ENCODE measurements at places on chromosomes 12 and 14.

- DNase-seq = no peak
These were observed 157.1 kb downstream of the CALM1 start for GRCh38 chr14:90553921-90554336.

DNA sequence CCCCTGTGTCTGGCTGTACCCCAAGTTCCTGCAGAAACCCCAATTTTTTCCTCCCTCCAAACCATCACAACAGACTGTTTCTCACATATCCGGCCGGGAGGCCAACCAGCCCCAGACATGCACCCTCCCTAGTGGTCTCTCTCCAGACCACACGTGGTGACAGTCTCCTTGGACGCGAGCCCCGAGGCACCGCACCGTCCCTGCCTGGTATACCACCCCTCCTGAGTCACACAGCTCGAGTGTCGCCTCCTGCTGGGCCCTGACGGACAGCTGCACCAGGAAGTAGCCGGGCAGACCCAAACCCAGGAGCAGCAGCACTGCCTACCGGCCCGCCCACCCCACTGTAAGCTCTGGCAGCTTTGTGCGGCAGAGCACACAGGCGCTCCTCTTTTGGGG is 97.4 kb downstream of the RFLNA start:
- DNase-seq = no peak

- DNase-seq = no peak
These were observed 26.6 kb upstream of the NXPH4 start for GRCh38 chr12:57190037-57190436.

DNA sequence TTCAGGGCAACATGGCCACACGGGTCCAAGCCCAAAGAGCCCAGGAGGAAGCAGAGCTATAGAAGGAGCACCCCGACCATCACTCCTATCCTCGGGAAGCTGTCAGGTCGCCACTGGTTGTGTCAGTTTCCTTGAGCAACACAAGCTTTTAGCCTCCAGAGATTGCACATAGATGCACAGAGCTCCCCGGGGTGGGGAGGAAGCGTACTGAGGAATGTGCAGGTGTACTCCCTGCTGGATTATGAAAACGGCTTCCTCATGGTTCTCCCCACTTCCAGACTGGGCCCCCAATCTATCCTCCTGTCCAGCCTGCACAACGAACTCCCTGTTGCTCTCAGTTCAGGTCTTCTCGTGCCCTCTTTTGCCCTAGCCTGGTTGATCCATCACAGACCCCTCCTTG is 30.3 kb upstream of the IRF2BPL start:
- DNase-seq = no peak

DNA sequence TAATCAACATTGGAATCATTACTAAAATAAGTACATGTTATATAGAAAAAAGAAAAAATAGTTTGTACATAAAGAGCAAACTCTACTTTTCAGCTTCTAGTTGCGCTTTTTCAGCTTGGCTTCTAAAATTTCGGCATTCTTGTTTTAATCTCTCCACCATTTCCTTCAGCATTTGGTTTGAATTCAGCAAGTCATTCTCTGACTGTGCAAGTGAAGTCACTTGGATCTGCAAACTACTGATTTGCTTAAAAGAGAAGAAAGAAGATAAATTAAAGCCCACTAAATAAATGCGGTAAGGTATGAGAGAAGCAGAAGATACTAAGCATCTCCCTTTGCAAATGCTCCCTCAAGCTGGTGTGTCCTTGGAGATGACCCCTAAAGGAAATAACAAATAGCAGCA is 126.3 kb downstream of the CEP83 start:
- no peak for DNase-seq

GRCh38 chr14:103894034-103894722 is 34.1 kb upstream of the TDRD9 start:
- DNase-seq = no peak

GRCh38 chr14:61677479-61677878 is 17.8 kb upstream of the HIF1A start:
- no peak for DNase-seq

GRCh38 chr12:113515082-113515856 is 43.6 kb upstream of the LHX5 start:
- no peak for DNase-seq

- no peak for DNase-seq
These were observed 20.3 kb downstream of the PPM1H start for GRCh38 chr12:62914443-62915203.

- no peak for DNase-seq
These were observed 50.9 kb upstream of the E2F7 start for GRCh38 chr12:77116277-77116676.

- no peak for DNase-seq
These were observed 1047.2 kb downstream of the SLC6A15 start for GRCh38 chr12:83865431-83865830.
